NCI-H69 (cell line): ENCODE measurements at places on chromosomes 16 and 17.
A peak's percentile ranks its signal among the peaks of the same experiment; 100 is the strongest.

DNA sequence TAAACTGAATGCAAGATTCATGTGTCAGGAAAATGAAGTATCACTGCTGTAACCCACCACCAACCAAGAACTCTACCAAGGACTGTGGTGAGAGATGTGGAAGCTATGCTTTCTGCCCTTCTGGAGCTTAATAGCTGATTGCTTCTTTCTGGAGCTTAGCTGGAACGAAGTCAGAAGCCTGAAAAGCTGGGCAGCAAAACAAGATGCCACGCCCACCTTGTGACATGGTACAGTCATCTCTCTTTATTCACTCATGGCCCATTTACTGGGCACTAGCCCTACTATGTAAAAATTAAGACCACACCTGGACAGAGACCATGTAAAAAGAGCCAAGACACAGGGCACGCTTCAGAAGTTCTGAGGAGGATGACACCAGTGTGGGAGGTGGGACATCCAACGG, 48.1 kb downstream of the TEX2 start:
- peak; percentile 58 for DNase-seq

- peak; percentile 8 for DNase-seq
Measured at GRCh38 chr17:1227917-1228780, 42.1 kb upstream of the BHLHA9 start.

DNA sequence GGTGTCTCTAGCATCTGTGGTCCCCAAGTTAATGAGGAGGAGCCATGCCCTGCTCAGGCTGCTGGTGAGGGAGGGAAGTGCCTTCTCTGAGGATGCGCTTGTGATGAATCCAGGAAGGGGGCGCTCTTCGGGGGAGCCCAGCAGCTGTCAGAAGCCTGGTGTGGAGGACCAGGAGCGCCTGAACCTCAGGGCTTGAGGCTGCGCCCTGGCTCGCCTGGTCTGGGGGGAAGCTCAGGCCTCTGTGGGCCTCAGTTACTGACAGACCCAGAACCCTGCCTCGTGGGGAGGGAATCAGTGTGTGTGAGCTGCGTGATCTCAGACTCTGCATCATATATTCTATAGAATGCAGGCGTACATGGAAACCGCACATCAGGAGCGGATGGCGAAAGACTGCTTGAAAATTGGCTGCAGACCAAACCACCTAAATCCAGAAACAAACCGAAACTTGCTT, 126.1 kb downstream of the SEC14L1 start:
- peak; percentile 41 for DNase-seq

- peak; percentile 62 for DNase-seq
Measured at GRCh38 chr16:66508248-66508913, 41.5 kb downstream of the TK2 start.

DNA sequence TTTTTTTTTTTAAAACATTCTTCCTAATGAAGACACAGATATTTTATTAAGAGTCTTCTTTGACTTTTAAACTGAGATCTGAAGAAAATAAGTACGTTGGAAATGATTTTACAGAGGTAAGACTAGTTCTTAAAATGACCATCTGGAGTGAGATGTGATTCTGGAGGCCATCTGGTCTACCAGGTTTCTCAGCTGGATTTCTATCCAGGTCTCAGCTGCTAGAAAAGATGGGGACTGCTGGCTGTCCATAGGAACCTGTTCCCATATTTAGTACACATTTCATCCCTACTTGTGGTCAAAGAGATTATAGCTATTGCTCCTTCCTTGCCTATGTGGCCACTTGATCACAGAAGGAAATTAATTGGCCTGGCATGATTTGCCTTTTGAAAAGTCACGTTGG, 12.2 kb downstream of the PMFBP1 start:
- peak; percentile 20 for DNase-seq

GRCh38 chr16:67161595-67162058, 1.9 kb downstream of the FBXL8 start:
- no peak for DNase-seq
